ENCODE measurements at places on chromosomes 13 and 19.

DNA sequence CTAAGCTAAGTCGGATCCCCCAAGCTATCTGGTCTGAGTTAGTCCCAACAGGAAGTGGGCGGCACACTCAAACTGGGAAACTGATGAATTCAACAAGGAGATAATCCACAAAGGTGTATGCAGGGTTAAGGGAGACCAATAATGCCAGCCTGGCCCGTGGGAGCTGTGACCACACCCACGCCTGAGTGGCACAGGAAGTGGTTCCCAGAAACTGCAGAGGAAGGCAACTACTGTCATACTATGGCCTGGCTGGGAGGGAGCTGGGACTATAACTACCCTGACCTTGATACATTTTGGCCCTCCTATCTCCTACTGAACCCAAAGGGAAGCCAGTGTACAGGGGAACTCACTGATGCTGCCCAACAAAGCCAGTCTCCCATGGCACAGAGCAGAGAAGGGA is 85.5 kb upstream of the TDRD3 start:
- no peak for DNase-seq

- no peak for DNase-seq
Measured at GRCh38 chr19:898663-899062, 5.4 kb downstream of the RNU6-9 start.

GRCh38 chr13:98203646-98204326 is 26.7 kb upstream of the RNF113B start:
- no peak for DNase-seq

- no peak for DNase-seq
Measured at GRCh38 chr13:99206873-99207272, 6.2 kb downstream of the UBAC2 start.

DNA sequence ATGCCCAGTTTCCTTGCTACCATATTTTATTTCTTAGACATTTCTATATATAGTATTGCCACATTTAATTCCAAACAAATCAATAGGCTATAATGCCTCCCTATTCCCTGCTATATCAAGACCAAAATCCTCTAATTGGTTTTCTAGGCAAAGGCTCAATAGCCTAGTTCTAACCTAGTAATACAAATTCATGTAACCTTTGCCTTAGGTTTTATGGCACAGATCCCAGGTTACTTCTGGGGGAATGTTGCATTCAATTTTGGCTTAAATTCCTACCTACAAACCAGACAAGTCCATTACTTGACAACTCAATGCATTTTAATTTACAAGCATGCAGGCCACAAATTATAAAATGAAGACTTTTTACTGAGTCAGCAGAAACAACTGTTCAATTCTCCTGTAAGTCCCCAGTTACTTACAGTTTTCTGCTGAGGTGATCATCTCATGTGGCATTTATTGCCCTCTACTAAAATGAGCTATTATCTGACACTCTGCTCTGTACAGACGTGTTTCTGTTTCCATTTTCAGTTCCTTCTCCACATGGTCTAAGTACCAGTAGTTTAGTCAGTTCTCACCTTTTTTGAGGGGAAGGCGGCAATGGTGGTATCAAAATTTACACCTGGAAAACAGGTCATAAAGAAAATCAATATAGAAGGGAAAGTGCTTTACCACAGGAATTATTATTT is 11.7 kb downstream of the KCNRG start:
- no peak for DNase-seq

GRCh38 chr19:38933544-38933943 is 2.8 kb downstream of the MRPS12 start:
- no peak for DNase-seq

DNA sequence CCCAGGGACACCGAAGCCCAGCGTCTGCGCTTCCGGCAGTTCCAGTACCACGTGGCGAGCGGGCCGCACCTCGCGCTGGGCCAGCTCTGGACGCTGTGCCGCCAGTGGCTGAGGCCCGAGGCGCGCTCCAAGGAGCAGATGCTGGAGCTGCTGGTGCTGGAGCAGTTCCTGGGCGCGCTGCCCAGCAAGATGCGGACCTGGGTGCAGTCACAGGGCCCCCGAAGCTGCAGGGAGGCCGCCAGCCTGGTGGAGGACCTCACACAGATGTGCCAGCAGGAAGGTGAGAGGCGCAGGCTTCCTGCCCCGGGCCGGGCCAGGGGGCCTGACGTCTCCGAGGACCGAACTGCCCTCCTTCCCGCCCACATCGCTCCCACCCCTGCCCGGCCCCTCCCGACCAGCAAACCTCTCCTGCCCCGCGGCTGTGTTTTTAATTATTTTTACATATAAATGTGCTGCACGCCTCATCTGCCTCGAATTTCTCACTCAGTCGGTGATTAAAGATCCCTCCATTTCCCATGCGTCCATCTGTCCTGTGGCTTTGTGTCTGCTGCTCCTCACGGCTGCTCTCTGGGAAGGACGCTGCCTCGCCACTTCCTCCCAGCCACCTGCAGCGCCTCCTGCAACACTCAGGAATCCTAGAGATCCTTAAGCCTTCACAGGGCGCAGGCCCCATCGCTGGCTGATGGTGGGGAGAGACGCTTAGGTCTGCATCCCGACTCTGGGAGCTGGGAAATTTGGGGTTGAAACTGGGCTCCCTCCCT is 4.3 kb downstream of the ZSCAN1 start:
- DNase-seq: no peak

- no peak for DNase-seq
Measured at GRCh38 chr13:82294226-82294625, 1588.0 kb downstream of the SLITRK1 start.

GRCh38 chr13:111595791-111596190 is 275.3 kb downstream of the TEX29 start:
- DNase-seq: no peak

DNA sequence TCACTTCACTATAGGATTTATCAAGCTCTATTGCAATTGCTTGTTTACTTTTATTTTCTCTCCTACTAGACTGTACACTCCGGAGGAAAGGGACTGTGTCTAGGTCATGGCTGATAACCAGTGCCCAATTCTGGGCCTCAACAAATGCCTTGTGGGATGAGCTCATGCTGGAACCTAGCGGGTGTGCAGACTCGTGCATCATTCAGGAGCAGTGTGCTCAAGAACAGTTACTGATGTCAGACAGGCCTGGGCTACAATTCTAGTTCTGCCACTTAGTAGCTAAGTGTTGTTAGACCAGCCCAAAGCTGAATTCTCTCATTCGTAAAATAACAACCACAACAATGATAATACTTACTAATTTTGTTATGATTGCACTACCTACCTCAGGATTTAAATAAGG is 95.4 kb downstream of the CYSLTR2 start:
- DNase-seq: no peak

DNA sequence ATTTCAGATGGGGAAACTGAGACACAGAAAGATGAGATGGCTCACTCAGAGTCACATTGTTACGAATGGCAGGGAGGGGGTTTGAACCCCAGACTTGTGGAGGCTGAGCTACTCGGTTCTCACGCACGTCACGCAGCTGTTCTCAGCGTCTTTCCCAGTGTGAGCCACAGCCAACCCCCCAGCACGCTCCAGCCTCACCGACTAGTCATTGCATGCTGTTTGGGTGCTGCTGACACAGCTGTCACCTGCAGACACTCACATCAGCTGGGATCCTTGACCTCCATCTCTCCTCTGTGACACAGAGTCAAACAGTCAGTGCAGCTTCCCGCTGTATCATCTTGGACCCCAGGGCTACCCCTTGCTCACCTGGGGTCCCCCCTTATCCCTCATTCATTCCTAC is 2.4 kb upstream of the NCAN start:
- no peak for DNase-seq

DNA sequence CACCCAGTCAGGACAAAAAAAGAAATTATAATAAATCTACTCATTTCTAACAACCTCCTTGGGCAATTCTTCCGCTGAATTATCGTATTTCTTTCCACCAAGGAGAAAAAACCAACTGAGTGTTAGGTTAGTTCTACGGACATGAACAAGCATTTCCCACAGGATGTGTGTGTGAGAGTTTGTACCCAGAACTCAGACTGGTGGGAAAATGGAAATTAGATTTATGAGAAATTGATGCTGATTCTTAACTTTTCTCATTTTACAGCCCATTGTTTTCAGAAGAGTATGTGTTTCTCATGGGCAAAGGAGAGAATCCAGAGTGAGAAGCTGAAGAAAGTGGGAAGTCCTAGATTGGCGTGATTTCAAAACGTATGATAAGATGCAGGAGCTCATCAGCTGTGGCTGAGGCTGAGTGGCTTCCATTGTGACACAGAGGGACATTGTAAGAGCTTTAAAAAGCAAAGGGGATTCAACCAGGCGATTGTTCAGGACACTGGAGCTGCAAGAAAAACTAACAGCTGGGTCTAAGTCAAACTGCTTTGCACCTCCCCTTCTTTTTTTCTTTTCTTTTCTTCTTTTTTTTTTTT is 184.7 kb upstream of the ARGLU1 start:
- DNase-seq: no peak

DNA sequence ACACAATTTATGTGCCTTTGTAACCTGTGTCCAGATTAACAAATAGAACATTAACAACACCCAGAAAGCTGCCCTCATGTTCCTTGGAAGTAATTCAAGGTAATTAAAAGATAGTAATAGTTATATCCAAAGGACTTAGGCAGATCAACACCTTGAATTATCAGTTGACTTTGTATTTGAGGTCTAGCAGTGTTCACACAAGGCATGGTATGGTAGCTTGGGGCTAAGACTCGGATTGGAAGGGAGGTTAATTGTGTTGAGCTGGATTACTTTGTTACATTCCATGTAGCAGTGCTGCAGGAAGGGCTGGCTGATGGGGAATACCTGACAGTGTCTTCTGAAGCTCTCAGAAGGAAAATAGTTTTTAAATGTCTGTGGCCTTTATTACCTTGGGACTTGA is 16.8 kb downstream of the SLC25A15 start:
- no peak for DNase-seq

DNA sequence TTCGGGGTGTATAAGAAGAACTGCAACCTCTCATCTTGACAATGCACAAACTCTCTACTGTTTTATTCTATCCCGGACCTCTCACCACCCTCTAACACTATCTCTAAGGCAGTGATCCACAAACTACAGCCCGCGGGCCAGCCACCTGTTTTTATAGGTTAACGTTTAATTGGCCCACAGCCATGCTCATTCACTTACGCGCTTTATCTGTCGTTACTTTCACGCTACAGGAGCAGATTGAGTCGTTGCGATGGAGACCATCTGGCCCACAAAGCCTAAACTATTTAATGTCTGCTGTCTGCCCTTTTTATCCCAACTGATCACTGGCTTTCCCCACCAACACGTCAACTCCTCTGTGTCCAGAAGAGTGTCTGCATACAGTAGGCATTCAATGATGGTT is 158.9 kb downstream of the CACNA1A start:
- DNase-seq: no peak

DNA sequence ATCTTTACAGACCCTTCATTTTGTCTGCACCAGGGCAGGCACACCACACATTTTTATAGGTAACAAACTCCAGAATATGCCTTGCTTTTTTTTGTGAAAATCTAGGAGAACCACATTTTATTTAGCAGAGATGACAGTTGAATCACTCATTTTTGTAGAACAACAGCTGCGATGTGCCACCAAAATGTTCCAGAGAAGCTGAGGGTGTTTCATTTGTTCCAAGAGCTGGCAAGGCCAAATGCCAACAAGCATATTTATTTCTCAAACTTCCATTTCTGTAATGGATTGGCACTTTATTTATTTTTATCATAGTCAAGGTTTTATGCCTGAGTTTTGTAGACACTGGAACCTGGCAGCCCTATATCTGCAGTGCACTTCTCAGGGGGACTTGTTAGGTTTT is 10.4 kb downstream of the OLFM4 start:
- DNase-seq: no peak

GRCh38 chr13:74015137-74015536 is 119.1 kb downstream of the KLF12 start:
- no peak for DNase-seq

DNA sequence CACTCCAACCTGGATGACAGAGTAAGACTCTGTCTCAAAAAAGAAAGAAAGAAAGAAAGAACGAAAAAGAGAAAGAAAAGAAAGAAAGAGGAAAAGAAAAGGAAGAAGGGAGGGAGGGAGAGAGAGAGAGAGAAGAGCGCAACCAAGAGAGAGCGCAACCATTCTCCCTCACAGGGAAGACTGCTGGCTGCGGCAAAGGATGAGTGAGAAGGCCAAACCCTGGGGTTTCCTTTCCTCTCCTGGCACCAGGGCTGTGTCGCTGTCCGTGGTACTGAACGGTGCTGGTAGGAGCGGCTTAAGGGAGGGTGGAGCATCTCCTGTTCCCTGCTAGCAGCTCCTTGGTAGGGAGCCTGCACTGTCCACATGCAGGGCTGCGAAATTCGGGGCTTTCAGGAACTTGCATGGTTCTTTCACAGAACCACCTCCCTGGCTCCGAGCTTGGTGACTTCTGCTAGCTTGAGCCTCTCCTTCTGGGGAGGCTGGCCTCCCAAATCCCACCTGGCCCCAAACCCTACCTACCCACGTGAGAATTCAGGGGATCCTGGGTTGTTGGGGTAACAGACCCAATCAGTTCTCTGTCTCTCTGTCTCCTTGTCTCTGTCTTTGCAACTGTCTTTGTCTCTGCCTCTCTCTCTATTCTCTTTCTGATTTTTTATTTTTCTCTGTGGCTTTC is 51.1 kb upstream of the ZNRF4 start:
- DNase-seq: peak; percentile 26

DNA sequence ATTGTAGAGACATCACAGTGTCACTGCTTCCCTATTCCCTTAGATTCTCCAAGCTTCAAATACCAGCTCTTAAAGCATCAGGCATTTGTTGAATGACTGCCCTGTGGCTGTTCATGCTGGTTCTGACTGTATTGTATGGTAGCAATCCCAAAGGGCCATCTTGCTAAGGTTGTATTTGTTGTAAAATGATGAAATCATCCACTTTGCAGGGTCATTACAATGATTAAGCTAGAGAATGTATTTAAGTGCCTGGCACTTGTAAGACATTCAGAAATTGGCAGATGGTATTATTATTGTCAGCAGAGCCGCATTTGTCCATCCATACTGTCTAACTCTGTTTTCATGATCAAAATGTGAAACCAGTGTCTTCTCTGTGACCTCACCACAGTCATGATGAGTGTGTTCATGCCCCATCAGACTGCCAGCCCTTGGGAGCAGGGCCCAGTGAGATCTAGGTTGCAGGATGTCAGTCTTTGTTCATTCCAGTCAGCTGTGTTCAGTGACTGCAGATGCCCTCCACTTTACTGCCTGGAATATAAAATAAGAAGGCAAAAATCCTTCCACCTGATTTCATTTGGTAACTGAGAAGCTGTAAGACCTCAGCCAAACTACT is 86.1 kb downstream of the DHRS12 start:
- DNase-seq: peak; percentile 2

- DNase-seq: no peak
Measured at GRCh38 chr13:74452881-74453280, 318.7 kb upstream of the KLF12 start.

DNA sequence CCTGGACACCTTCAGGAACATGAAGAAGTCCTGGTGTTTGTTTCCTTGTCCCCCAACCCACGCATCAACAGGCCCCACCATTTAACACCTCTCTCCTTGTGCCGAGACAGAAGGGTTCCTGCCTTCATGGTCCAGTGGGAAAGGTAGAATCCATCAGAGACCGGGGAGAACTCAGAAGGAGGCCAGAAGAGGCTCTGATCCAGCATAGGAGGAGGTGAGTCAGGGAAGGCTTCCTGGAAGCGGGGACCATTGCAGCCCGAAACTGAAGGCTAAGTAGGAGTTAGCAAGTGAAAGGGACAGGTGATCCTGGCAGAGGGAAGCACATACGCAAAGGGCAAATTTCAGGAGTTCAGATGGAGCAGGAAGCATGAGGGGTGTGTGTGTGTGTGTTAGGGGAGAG is 484 bp downstream of the ICAM3 start:
- DNase-seq: no peak

GRCh38 chr19:5394551-5395505 is 54.2 kb upstream of the PTPRS start:
- DNase-seq: no peak

- DNase-seq: no peak
Measured at GRCh38 chr13:113554333-113554700, 30.2 kb upstream of the TFDP1 start.

- no peak for DNase-seq
Measured at GRCh38 chr19:18153556-18154134, 682 bp downstream of the PIK3R2 start.

Data from NCI-H446 (cell line).